ENCODE measurements at places on chromosomes 13 and 19. TPM values are rescaled to one million over a fixed set of nuclear protein-coding genes. Genes with fewer than 3 reads are reported as not detected.

Gene IL17D
- polyA plus RNA-seq, result 0.30 TPM

Gene TUBGCP3
- polyA plus RNA-seq, result 6.0 TPM

Gene LINGO3
- polyA plus RNA-seq, result not detected

Gene ABHD8
- 11.6 TPM for polyA plus RNA-seq

Gene ARID3A
- polyA plus RNA-seq, result 3.9 TPM

Gene NLRP5
- polyA plus RNA-seq, result not detected

All from heart left ventricle (tissue), 16 donors.